H1 (cell line): ENCODE measurements at places on chromosomes 12 and 14.

DNA sequence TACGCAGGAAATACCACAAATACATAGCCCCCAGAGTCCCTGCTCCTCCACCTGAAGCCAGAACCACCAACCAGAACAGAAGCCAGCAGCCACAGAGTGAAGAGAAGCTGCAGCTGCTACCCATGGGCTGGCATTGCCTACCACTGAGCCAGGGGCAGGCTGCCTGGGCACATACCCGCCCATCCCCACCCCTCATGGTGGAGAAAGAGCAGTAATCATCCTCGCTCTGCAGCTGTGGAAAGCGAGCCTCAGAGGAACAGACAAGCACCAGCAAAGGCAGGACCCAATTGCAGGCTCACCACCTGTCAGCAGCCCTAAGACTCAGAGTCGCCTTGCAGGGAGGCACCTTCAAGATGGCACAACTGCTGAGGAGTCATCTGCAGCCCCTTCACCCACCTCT is 11.2 kb upstream of the CD9 start:
- no peak for DNase-seq
- no peak overlapping the region for H3K4me3 ChIP-seq
- no peaks in the 10 kb centered on the region for H3K4me1 ChIP-seq
- H3K36me3 ChIP-seq = no peaks in the 10 kb centered on the region
- H3K27ac ChIP-seq = no peak overlapping the region
- no peaks in the 10 kb centered on the region for H3K27me3 ChIP-seq

DNA sequence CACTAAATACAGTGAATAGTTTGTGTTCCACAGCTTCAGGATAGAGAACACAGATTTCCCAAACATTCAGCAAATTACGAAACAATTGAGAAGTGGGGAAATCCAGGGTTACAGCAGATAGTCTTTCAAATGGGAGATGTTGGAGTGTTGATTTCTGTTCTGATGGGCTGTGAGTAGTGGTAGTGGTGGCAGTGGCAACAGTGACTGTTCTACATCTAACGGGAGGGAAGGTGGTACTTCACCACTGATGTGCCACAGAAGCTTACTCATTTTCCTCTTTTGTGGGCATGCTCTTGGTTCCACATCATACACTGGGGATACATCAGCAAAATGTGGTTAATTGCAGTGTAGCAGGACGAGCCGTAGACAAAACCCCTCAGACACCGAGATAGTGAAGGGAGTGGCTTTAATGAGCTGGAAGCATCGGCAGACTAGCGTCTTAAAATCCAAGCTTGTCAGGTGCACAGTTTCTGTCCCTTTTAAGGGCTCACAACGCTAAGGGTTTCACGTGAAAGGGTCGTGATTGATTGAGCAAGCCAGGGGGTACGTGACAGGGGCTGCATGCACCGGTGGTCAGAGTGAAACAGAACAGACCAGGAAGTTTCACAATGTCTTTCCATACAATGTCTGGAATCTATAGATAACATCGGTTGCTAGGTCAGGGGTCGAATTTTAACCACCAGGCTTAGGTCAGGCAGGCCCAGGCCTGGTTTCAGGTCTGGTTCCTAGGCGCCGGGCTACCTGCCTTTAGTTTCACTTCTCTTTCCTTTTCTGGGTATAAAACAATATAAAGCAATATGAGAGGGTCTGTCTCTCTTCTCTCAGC is 330.6 kb upstream of the FBXO33 start:
- H3K4me3 ChIP-seq = no peak overlapping the region
- no peaks in the 10 kb centered on the region for H3K27me3 ChIP-seq
- no peaks in the 10 kb centered on the region for H3K36me3 ChIP-seq
- no peak for DNase-seq
- H3K27ac ChIP-seq = no peak overlapping the region

DNA sequence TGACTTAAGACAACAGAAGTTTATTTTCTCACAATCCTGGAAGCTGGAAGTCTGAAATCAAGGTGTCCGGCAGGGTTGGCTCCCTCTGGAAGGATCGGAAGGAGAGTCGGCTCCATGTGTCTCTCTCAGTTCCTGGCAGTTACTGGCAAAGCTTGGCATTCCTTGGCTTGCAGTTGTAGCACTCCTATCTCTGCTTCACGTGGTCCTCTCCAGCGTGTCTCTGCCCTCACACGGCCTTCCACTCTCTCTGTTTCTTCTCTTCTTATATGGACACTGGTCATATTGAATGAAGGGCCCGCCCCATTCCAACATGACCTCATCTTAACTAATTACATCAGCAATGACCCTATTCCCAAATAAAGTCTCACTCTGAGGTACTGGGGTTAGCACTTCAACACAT is 60.1 kb upstream of the TUNAR start:
- peaks cover 14% of the 10 kb centered on the region; the same call in 1 of the 2 replicates for H3K4me1 ChIP-seq
- no peak overlapping the region for H3K4me3 ChIP-seq
- H3K27ac ChIP-seq = no peak overlapping the region
- no peaks in the 10 kb centered on the region for H3K27me3 ChIP-seq
- DNase-seq = no peak

- DNase-seq = no peak
- no peaks in the 10 kb centered on the region for H3K4me1 ChIP-seq
- H3K36me3 ChIP-seq = no peaks in the 10 kb centered on the region
- no peak overlapping the region for H3K27ac ChIP-seq
- H3K27me3 ChIP-seq = no peaks in the 10 kb centered on the region
These were observed 34.1 kb downstream of the CNTN1 start for GRCh38 chr12:40726366-40726765.

DNA sequence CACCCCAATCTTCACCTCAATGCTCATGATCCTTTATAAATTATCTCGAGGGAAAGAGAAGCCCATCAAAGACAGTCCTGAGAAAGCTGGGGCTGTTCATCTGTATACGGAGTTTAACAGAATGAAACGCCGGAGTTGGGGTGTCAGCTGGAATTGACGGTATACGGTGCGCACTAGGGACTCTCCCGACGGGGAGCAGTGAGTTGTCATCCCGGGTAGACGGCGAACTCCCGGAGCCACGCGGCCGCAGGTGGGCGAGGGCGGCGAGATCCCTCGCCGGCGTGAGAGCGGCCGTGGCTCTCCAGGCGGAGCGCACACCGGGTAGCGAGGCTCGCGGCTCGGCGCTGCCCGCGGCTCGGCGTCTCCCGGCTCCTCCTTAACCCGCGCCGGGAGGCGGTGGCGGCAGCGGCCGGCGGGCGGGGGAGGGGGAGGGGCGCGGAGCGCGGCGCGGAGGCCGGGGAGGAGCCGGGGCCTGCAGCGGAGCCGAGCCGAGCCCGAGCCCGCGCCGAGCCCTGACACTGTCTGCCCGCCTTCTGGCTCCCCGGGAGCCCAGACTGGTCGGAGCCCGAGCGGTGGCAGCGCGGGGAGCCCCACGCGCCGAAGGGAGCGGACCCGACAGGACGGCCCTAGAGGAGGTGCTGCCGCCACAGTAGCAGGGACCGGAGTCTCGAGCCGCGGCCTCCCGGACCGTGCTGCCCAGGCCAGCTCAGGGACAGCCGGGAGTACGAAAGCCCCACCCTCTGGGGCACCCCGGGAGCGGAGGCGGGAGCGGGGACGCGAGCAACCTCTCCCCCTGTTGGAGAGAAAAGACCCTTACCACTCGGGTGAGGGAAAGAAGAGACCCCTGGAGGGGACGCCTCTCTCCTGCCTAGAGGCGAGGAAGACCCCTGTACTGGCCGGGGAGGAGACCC is at the start of gene FOXJ2:
Gene FOXJ2, plus strand, starts transcription at position 475 of the 911 bp plus-strand sequence. CDS start 7,117 bp downstream, outside the sequence.
- peaks cover 11% of the 10 kb centered on the region for H3K4me1 ChIP-seq
- peak within 1 kb of the TSS; percentile 91 for H3K4me3 ChIP-seq
- H3K27me3 ChIP-seq = no peaks in the 10 kb centered on the region
- DNase-seq = peak; percentile 82
- H3K27ac ChIP-seq = peak within 1 kb of the TSS; percentile 24; the same call in 1 of the 2 replicates
- no peaks in the 10 kb centered on the region for H3K36me3 ChIP-seq

GRCh38 chr12:111443086-111443485 is 37.4 kb downstream of the SH2B3 start:
- no peak overlapping the region for H3K27ac ChIP-seq
- H3K4me1 ChIP-seq = peaks cover 18% of the 10 kb centered on the region
- H3K27me3 ChIP-seq = no peaks in the 10 kb centered on the region
- H3K4me3 ChIP-seq = no peak overlapping the region
